ENCODE measurements at places on chromosomes 11 and 22. TPM values are rescaled to one million over a fixed set of nuclear protein-coding genes. Genes with fewer than 3 reads are reported as not detected.

PSMA1 gene
- 42.5 TPM for total RNA-seq

PANX2 gene
- 0.32 TPM for total RNA-seq

PIWIL4 gene
- 4.5 TPM for total RNA-seq

C22orf23 gene
- not detected for total RNA-seq

FAM181B gene
- not detected for total RNA-seq

CREBZF gene
- 29.7 TPM for total RNA-seq

CHCHD10 gene
- total RNA-seq = 2.0 TPM

DNA sequence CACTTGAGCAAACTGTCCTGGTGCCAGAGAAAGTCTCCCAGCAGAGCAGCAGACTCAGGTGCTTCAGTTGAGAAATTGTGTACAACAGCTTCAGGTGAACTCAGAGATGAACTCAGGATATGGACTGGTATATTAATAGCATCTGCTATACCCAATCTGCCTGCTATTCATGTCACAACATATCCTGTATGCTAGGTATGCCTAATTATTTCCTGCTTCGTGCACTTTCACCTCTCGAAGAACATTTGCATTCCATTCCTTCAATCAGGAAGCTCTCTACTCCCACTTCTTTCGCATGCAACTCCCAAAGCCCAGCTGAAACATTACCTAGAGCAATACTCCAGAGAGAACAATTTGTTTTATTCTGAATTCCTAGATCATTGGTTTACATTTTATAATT, 207.7 kb downstream of the KCNA4 start:
- no peak for DNase-seq

DNA sequence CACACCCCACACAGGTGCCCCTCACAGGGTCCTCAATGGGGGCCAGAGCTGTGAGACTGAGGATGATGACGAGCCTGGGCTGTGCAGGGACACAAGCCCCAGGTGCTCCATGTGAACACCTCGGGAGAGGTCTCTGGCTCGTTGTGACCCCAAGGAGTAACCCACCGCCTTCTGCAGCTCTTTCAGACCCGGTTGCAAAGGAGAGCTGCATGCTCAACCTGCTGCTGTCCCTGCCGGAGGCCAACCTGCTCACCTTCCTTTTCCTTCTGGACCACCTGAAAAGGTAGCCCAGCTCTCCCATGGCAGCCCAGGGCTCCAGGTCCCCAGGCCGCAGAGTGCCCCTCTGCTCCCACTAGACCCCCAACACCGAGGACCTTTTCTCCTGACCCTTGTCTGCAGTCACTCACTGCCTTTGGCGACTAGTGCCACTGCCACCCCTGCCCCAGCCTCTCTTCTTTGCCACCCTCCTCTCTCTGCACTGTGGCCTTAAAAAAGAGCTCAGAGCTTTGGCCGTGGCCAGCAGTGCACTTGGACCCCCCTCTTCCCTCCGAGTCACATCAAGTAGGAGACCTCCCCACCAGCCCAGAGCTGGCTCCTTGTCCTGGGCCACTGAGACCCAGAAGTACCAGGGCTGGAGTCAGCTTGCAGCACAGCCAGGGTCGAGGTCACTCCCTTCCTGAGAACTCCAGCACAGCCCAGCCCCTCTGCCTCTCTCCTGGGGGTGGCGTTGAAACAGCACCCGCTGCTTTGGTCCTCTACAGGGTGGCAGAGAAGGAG, 133.7 kb downstream of the BCR start:
- no peak for DNase-seq

DNA sequence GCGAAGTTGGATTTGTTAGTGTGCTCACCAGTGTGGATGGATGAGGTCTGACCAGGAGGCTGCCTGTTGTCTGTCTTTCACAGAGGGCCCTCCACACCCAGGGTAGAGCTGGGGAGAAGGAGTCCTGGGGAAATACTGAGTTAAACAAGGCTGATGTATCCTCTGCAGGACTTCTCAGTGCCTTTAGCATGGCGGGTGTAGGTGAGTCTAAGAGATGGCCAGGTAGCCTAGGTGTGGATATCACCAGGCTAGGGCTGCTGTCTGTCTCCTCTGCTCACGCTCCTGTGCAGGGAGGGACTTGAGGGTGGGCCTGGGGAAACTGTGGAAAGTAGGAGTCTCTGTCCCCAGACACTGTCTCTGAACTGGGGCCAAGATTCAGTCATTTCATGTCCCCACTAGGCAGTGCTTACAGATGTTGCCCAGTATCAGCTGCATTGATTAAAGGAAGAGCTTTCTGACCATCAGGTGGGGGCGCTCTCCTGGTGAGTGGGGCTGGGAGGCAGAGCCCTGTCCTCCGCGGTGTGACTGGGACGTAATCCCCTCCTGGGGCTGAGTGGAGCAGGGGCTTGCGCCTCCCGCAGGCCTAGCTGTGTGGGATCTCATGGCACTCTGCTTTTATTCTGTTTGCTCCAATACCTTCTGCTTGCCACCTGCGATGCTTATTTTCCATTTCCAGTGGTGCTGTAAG, 35.5 kb upstream of the CCDC188 start:
- DNase-seq = no peak

DNA sequence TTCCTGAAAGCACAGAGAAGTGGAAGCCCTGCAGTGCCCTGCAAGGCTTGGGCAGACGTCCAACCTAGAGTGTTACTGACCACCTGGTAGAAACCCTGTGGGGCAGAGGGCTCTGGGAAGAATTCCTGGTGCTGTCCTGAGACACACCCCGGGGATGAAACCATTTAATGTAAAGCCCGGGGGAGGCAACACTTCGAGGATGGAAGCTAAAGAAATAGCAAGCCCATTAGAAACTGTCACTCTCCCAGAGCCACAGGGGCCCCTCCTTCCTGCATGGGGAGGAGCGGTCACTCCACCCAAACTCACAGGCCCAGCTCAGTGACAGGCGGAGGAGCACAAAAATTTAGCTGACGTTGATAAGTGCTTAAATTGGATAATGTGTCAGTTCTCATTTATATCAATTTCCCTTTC, 57.6 kb downstream of the NRXN2 start:
- DNase-seq = peak; percentile 59

DNA sequence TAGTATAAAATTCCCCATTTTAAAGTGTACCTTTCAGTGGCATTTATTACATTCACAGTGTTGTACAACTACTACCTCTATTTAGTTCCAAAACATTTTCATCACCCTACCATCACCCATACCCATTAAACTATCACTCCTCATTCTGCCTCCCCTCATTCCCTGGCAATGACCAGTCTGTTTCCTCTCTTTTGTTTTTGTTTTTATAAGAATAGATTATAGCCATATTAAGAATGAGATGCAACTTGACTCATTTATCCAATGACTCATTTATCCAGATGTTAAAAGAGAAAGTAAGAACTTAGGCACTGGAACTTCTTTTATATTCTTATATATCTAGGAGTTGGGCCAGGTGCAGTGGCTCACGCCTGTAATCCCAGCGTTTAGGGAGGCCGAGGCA, 156.3 kb downstream of the FAT3 start:
- DNase-seq = no peak

- no peak for DNase-seq
Measured at GRCh38 chr11:130181295-130182272, 22.0 kb downstream of the ST14 start.

DNA sequence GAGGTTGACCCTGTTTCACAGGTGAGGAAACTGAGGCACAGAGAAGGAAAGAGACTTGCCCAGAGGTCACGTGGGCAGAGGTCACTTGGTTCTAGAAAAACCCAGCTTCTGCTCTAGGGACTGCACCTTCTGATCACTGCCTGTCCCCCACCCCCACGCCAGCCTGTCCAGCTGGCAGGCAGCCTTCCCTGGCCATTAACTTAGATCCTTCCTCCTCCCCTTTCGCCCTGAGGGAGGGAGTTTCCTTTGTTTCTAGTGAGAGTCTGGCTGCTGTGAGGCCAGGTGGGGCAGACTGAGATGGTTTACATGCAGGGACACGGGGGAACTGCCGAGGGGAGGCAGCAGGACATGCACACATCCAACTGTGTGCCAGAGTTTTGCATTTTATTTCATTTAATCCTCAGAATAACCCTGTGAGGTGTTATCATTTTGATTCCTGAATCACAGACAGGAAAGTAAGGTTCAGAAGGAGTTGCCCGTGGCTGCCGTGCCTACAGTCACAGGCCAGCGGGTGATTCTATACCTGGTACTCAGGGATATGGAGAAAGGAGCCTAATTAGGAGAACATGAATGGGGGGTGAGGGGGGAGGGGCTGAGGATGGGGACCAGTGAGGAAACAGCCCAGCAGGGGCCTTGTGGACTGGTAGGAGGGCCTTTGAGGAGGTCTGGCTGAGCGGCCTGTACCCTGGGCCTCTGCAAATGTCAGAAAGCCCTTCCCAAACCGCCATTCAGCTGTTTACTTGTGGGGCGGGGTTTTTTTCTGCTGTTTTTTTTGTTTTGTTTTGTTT, 3.4 kb downstream of the FAM83F start:
- DNase-seq = no peak

- DNase-seq = peak; percentile 41
Measured at GRCh38 chr22:19811211-19811621, 43.5 kb downstream of the GNB1L start.

DNA sequence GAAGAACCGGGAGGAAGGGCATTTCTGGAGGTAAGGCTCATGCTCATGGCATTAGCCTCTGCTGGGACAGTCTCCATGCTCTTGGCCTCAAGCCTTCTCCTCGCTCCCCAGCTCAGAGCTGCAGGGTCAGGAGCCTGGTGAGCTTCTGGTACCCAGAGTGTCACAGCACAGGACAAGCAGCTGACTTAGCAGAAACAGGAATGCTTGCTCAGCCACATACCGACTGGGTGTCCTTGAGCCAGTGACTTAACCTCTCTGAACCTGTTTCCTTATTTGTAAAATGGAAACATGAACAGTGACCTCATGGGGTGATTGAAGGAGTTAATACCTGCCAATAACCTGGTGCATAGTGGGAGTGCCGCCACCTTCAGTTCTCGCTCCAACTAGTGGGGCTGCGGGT, 68.1 kb upstream of the RASD2 start:
- no peak for DNase-seq

- DNase-seq = no peak
Measured at GRCh38 chr22:17285656-17286055, 66.4 kb upstream of the ADA2 start.

DNA sequence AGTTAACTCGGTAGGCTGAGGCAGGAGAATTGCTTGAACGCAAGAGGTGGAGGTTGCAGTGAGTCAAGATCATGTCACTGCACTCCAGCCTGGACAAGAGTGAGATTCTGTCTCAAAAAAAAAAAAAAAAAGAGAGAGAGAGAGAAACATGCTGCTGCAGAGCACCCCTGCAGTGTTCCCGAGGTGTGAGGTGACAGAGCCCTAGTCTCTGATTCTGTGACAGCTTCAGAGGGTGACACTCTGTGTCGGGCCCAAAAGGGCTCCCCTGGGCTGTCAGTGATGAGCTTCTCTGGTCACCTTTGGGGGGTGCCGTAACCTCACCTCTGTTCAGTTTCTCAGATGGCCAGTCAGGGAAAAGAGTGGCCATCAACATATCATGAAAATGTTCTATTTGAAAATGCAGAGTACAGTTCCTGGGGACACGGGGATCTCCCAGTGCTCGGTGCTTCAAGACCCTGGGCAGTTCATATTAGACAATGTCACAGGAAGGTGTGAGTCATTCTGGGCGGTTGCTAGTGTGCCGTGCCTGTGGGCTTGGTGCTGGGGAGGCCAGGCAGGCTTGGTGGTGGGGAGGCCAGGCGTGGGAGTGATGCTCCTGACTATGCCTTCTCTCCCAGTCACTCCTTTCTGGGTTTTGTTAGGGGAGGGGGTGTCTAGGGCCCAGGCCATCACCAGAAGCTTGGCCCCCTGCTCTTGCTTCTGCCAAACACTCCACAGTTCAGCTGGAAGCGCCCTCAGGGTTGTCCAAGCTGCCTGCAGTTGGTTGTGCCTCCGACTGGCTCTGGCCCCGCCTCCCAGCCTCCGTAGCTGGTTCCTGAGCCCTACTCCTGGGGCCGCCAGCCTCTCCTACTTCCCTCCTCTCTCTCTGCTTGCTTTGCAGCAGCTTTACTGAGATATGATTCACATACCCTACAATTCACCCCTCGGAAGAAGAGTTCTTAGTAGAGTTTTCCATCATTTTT, 52.5 kb upstream of the CLDN5 start:
- DNase-seq = no peak

DNA sequence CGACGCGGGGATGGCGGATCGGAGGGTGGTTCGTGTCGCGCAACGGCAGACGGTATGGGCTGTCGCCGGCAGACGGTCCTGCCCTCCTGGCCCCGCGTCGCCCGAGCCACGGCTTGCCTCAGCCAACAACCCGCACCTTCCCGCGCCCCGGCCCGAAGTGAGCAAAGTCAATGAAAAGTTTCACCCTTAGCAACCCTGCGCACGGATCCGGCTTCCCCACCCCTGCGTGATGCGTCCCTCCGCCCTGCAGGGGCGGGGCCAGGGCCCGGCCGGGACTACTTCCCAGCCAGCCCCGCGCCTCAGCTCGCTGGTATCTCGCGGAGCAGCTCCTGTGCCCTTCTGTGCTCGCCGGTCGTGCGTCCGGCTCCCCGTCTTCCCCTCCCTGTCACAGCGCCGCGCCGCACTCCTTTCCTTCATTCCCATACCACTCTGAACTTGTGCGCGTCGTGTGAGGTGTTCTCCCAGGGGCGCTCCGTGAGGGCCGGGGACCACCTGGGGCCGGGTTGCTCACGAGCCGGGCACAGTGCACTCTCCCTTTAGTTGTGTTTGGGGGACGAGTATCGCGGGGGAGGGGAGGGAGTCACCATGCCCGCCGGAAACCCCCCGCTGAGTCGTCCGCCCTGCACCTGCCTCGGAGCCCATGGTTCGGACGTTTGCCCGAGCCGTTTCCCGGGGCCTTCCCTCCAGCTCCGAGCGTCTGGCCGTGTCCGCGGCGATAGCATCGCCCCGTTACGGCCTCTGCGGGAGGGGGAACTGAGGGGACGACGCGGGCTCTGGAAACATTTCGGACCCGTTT, at the start of gene TOB2:
TSS of gene TOB2 (minus strand) at position 163 of the 796 bp plus-strand sequence. CDS start 9,456 bp downstream, outside the sequence.
- DNase-seq = peak; percentile 77

- DNase-seq = no peak
Measured at GRCh38 chr11:64858467-64859263, 14.2 kb upstream of the CDC42BPG start.

DNA sequence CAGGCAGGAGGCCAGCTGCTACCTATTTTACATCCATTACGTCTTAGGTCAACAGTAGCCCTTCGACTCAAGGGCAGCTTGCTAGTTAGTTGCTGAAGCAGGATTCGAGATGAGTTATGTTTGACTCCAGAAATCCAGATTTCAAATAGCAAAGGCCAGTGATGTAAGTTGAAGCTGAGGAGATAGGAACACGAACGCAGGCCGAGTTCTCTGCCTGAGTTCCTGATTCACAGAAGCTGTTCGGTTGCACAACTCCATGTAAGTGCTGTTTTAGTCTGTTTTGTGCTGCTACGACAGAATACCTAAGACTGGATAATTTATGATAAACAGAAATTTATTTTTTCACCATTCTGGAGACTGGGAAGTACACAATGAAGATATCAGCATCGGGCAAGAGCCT, 111.2 kb downstream of the SLC1A2 start:
- DNase-seq = no peak
